HT1080 (cell line): ENCODE measurements at places on chromosomes 3 and 15.

- DNase-seq = no peak
Measured at GRCh38 chr3:39011191-39011736, 40.5 kb downstream of the SCN11A start.

GRCh38 chr3:15367059-15367458, 34.7 kb upstream of the SH3BP5 start:
- peak; percentile 40 for DNase-seq

DNA sequence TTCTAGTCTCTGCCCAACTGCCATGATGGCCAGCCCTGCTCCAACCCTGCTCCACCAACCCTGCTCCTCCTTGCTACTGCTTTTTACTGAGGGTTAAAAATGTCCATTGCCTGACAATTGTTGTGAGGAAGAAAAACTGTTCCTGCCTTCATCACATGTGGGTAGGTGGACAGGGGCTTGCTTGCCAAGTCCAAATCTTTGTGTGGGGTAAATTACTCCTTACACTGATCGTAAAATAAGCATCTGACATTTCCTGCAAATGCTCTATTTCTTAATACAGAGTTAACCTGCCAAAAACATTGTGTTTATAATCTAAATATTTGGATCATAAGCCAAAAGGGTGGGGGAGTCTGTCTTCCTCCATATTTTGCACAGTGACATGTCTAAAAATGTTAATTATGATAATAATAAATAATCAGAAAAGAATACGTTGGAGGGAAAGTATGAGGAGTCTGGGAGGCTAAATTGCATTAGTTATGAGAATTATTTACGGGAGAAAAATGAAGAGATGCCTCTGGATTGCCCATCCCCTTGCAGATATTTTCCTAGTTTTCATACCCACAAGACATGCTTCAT, 242.5 kb upstream of the TBL1XR1 start:
- DNase-seq = no peak

DNA sequence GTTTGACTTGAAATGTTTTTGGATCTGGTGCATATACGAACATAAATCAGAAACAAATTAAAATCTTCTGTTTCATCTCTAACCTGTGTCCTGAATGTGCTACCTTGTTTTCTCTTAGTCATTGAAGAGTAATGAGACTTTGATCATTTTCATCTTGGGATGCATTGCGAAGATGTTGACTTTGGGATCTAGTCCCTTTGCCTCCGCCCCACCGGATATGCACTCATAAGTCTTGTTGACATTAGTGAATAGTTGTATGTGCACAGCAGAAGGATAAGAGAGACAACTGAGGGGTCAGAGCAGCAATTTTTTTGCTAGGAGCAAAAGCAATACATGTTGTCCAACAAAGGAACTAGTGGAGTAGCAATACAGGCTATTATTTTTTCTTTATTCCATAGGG, 35.9 kb upstream of the SPRED1 start:
- DNase-seq = peak; percentile 71

DNA sequence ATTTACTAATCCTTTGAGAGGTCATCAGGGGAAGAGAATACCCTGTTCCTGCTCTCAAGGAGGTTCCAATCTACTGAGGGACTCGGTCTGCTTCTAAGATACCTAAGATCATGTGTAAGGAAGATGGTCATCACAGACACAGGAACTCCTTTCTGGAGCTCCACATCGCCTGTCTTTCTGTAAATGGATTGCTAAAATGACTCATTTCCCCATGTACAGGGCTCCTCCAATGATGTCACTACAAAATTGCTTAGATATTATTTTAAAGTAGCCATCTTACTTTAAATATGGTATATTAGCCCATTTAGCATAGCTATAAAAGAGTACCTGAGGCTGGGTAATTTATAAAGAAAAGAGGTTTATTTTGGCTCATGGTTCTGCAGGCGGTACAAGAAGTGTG, 206.1 kb upstream of the PROK2 start:
- DNase-seq = peak; percentile 18

GRCh38 chr3:52321481-52321880, 5.4 kb downstream of the DNAH1 start:
- no peak for DNase-seq

GRCh38 chr3:37198996-37199395, 24.6 kb upstream of the LRRFIP2 start:
- peak; percentile 42 for DNase-seq

DNA sequence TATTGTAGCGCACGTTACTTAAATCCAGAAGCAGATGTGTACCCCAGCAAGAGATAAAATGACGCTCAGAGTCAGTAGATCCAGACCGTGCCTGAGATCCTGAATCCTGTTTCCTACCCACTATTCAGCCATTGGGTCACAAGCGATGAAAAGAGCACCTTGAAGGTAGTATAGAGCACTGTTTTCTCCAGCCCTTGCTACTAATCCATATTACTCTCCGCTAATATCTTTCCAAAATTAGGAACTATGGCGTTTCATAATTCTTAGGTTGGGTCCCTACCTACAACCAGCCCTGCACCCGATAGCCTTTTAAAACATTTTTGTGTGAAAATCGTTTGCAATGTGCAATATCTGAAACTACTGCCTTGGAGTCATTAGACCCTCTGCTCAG, 596 bp downstream of the BTD start:
- no peak for DNase-seq

GRCh38 chr3:64039981-64040733, 16.9 kb upstream of the PSMD6 start:
- no peak for DNase-seq

DNA sequence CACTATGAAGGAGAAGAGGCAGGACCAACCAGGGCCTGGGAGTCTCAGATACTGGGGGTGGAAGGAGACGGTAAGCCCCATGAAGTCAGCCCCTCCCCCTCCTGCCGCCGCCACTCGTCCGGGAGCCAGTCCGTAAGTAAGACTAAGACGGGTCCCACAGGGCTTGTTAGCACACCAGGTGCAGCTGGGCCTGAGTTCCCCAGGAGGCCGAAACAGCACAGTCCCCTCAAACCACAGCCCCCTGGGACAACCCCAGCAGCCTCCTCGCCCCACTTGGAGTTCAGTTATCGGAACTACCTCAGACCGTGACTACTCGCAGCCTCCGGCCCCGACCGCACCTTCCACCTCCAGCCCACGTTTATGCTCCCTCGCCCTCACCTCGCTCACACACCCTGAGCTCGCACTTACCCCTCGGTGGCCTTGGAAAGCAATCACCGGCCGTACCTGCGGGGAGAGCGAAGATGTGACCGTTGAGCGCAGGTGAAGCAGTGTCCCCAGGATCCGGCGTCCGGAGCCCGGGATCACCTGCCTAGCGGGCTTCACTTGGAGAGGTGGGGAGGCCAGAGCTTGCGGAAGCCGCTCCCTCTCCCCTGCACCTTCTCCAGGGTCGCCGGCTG, 557 bp downstream of the ELL3 start:
- no peak for DNase-seq

DNA sequence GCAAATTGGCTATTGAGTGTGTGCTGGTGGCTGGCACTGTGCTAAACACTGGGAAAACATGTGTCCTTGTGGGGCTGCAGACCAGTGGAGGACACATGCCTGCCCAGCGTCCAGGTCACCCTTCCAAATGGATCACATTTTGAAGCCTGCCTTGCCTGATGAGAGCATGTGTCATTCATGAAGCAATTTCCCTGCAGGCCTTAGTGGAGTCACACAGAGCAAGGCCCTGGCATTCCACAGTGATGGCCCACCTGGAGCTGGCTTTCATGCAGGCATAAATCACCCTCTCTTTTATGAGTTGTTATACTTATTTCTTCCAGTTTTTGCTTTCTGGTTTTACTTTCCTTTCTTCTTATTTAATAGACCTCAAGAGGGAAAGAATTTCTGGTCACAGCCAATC, 219.5 kb downstream of the EPHB1 start:
- no peak for DNase-seq

- peak; percentile 15 for DNase-seq
Measured at GRCh38 chr3:122283796-122284445, 41.1 kb upstream of the CSTA start.

DNA sequence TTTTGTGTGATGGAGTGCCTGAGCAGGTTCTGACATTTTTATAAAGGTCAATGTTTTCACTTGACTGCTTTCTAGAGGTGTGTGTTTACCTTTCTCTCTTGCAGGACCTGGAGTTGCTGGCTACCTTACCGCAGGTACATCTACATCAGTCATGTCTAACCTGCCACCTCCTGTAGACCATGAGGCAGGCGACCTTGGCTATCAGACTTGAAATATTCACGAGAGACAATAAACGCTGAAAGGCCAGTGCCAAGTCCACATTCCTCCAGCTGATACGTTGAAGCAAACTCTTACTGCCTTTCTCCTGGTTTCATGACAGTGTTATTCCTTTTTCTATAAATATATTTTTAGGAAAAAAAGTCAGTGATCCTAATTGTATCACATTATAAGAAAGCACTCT, 59.0 kb upstream of the ACKR4 start:
- DNase-seq = no peak

GRCh38 chr15:62706317-62706716, 336.2 kb upstream of the TPM1 start:
- DNase-seq = no peak

- no peak for DNase-seq
Measured at GRCh38 chr3:4454142-4454541, 12.9 kb downstream of the SUMF1 start.

GRCh38 chr15:88623061-88623460, 1.9 kb downstream of the AEN start:
- DNase-seq = peak; percentile 96

DNA sequence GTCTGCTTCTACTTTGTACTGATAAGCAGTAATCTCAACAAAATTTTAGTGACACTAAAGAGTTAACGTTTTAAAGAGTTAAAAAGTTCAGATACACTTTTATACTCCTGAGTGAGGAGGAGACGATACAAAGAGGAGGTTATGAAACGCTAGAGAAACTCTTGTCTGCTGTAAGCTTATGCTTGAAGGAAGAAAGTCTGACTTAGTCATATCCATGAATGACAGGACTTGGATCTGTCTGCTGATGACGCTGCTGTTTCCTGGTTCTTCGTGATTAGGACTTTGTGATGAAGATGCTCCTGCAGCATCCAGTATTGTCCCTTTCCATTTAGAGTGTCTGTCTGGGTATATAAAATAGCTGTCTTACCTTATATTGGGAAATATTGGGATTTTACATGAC, 15.8 kb downstream of the TCF12 start:
- peak; percentile 31 for DNase-seq

DNA sequence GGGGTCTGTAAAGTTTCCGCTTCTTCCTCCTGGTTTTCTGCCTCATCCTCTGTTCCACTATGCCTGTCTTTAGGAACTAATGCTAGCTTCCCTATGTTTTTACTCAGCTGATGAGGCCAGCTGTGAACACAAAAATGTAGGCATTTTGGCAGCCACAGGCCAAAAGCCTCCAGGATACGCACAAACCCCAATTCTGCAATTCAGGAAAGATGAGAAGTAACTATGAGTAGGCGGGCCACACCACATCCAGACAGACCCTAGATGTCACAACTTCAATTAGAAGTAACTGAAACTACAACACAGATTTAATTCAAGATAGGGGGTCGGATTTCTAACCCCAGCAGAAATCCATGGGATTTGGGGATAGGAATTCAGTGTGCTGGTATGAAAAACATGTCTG, 11.9 kb downstream of the CA12 start:
- DNase-seq = no peak

GRCh38 chr3:132659000-132659364, 627 bp downstream of the ACAD11 start:
- no peak for DNase-seq

DNA sequence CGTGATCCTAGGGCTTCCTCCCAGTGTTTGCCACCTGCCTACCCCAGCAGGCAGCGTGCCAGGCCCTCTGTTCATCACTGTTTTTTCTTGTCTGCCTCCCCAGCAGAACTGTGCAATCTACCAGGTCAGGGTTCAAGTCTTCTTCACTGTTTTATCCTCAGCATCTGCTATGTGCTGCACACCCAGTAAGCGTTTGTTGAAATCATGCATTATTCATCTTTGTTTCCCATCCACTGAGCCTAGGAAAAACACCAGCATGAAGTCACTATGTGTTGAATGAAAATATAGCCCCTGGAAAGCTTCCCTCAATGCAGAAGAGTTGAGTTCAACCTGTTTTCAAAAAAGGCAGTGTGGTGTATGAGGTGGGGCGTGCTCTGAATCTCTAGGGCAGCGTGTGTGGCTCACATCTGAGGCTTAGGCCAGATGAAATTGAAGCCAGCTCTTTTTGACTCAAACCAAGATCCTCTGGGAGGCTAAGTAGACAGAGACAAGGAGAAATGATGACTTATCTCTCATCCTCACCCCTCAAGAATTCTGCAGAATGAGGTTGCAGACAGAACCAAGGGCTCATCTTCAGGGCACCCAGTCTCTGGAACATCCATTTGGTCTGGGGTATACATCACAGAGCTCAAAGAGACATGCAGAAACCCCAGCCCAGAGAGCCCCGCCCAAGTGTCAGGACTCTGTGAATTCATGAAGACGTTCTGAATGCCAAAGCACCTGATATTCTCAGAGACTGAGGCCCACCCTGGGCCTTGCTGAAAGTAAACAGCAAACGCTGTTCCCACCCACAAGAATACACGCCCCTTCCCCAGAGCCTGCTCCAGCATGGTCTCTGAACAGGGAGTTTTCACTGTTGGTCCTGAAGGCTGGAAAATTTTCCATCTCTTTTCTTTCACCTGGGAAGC, 5.7 kb upstream of the CAV3 start:
- no peak for DNase-seq

DNA sequence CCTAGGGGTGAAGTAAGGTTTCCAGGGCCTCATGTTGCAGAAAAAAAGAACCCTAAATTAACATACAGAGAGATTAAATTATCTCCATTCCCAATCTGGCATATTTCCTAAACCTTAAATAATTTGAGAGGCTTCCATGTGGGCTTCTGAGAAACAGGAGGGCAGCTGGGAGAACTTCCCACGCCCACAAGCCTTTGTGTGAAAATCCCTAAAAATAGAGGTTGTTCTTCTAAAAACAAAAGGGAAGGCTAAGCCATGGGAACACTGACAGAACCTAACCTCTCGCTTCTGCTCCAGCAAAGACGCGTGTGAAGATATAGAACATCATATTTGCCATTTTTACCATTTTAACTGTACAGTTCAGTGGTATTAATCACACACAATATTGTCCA, 812 bp upstream of the SLC12A8 start:
- DNase-seq = no peak

- DNase-seq = no peak
Measured at GRCh38 chr3:157741607-157742006, 238.4 kb upstream of the VEPH1 start.

- no peak for DNase-seq
Measured at GRCh38 chr15:100448481-100448880, 80.3 kb downstream of the CERS3 start.

DNA sequence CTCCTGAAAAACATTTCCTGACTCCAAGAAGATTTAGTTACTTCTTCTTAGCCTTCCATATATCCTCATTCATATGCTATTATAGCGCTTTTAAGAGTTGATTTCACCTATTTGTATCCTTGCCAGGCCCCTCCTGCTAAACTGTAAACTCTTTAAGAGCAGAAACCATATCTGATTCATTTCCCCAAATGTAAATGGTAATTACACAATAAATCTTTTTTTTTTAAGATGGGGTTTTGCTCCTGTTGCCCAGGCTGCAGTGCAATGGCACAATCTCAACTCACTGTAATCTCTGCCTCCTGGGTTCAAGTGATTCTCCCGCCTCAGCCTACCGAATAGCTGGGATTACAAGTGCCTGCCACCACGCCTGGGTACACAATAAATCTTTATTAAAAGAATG, 4.5 kb downstream of the DLEC1 start:
- DNase-seq = no peak
